Hematopoietic multipotent progenitor cell treated with erythropoietin and hydrocortisone succinate and interleukin-3 and kit ligand, for 4 days (in vitro differentiated cells): ENCODE measurements at places on chromosomes 3 and 15.

DNA sequence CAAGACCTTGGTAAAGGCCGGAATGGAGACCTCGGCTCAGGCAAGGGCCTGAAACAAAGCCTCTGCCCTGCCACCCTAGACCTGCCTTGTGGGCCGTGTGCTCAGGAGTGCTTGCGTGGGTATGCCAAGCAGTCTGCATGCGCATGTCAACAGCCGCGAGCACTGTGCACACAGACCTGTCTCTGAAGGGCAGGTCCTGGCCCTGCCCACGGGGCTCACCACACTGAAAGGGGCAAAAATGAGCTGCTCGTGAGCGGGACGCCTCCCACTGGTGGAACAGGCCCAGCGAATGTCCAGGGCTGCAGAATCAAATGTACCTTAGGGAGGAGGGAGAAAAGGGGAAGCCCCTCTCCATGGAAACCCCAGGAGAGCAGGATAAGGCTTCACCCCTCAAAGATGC lies 44.3 kb upstream of the FGD5 start:
- DNase-seq = no peak

GRCh38 chr3:29381595-29381994 lies 100.7 kb downstream of the RBMS3 start:
- no peak for DNase-seq

- peak; percentile 65 for DNase-seq
Observed at GRCh38 chr15:79989682-79990081, 18.7 kb upstream of the BCL2A1 start.

GRCh38 chr3:56778893-56779292 lies 22.9 kb downstream of the ARHGEF3 start:
- no peak for DNase-seq

GRCh38 chr3:158680861-158681260 lies 8.4 kb upstream of the LXN start:
- DNase-seq = no peak

GRCh38 chr15:92647467-92648163 lies 8.0 kb downstream of the FAM174B start:
- DNase-seq = no peak

DNA sequence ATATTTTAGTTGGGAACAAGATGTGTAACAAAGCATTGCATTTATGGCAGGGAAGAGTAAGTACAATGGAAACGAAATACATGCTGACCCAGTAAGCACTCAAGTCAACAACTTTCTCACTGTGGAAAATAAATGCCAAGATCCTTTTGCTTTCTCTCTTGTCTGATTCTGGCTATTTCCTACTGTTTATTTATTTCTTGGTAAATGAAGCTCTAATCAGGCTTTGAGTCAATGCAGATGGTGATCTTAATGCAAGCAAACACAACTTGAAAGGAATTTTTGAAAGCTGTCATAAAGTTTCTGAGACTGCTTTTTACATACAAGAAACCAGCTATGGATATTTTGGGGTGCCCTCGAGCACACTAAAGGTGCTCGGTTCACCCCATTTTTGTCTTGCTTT lies 624.8 kb downstream of the MAGI1 start:
- no peak for DNase-seq

DNA sequence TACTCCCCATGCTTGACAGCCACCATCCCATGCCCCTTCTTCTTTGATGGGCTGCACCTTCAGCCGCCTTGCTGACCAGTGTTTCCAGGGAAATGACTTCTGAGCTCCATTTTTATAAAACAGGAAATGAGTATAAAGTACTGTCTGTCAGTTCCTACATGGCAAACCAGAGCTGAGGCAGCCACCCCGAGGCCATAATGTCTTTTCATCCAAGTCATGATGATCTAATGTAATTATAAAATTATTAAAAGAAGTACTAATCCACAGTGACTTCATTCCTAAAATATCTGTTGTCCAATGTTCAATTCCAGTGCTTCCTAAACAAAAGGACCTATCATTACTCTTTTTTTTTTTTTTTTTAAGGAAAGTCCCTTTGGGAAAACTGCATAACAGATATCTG lies 75.2 kb upstream of the HERC1 start:
- no peak for DNase-seq

DNA sequence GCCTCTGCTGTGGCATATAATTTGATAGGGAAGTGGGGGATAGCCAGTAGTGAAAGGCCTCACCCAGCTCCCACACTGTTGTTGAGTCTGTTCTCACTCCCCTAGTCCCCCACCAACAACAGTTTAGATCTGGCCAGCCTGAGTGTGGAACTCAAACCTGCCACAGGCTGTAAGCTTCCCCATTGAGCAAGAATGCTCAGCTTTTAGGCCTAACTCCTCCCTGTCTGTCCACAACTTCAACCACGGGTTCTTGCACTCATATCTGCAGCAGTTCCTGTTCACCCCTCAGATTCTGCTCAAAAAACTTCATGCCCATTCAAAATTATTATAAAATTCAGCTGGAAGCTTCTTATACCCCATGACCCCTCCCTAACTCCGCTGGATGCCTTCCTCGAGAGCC lies 975.1 kb downstream of the NSUN3 start:
- DNase-seq = peak; percentile 0

DNA sequence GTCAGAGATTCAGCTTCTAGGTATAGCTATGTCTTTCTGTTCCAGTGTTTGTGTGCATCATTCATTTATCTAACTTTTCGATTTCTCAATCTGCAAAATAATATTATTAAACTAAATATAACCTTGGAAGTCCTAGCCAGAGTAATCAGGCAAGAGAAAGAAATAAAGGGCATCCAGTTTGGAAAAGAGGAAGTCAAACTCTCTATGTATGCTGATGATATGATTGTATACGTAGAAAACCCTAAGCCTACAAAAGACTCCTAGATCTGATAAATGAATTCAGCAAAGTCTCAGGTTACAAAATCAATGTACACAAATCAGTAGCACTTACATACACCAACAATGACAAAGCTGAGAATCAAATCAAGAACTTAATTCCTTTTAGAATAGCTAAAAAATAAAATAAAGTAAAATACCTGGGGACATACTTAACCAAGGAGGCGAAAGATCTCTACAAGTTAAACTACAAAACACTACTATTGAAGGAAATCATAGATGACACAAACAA lies 718.2 kb downstream of the NTRK3 start:
- DNase-seq = no peak
